ENCODE measurements at places on chromosomes 3 and 15.
A peak's percentile ranks its signal among the peaks of the same experiment; 100 is the strongest.

DNA sequence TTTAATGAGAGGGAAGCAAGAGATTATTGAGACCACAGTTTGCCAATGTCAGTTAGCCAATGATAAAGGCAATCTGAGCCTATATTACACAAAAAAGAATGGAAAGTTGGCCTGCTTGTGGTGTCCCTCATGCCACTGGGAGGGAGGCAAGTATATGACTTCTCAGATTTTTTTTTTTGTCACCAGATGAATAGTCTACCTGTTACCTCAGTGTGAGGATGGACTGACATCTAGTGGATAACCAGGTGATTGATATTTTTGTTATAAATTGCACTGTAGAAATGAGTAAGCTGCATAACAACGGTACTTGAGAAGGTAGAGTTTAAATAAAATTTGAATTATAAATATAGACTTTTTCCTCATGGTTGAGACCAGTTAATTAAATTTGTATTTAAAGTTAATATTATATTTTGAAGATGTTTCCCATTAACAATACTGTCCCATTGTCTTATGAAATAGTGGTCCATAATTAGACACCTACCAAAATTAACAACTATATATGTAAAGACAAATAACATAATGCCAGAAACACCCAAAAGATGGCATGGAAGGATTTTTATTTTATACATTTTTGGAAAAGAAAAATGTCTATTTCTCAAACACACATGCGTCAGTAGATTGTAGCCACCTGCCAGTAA is 237.8 kb upstream of the GADL1 start:
- DNase-seq = no peak

GRCh38 chr15:30954674-30955073 is 36.8 kb downstream of the MTMR10 start:
- no peak for DNase-seq

DNA sequence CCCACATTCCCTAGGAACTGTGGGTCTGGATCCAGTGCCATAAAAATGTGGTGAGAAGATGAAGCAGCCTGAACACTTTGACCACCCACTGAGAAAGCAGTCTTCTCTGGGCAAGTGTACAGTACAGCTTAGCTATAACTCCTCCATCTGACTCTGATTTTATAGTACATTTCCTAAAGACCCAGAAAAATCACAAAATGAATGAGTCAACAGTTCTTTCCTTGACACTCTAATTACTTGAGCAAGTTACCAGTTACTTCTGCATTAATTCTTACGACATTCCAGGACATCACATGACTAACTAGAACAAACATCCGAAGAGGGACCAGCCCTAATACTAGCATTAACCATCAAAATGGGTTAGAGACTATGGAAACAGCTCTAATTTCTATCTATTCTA is 148.1 kb upstream of the PEX5L start:
- no peak for DNase-seq

- no peak for DNase-seq
Observed at GRCh38 chr3:43155464-43156121, 49.7 kb upstream of the POMGNT2 start.

DNA sequence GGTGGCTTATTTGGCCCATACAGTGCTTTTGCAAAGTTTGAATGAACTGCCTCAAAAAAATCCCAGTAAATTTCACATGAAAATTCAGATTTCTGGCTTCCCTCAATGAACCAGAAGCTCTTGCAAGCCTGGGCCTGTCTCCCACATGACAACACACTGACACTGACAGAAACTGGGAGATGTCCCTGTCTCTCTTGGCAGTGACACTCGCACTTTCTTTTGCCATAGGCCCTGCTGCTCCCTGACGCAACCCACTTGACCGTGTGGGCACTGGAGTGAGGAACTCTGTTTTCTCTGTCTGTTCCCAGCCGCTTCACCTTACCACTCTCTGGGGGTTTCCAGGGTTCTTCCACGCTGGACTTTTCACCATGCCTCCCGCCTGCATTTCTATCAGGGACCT is 524.5 kb downstream of the SHQ1 start:
- no peak for DNase-seq

DNA sequence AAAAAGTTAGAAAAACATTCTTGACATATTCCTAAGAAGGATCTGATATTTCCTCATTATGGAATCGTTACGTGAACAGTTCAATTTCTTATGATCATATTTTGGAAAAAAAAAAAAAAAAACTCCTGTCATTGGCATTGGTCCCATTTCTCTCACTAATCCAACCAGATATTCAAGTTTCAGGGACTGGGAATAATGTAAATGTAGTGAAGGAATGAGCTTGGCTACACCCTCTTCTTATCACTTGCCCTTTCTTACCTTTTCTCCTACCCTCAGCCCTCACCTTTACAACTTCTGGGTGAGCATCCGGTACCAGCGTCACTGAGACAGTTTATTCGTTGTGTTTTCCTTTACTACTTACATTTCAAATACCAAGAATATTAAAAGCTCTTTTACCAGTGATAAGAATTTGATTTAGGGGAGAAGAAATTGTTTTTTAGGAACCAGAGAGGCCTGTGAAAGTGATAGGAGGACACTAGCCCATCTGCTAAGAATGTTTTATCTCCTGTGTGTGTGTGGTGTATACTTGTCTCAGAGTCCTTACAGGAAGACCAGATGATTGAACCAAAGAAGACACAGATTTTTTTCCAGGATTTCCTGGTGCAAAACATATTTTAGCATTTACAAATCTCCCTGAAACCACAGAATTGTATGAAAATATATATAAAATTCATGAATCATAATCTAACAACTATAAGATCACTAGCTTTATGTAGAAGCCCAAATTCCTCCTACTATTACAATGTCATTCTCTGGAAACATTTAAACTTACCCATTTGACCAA is 946.7 kb downstream of the ZPLD1 start:
- DNase-seq = no peak

DNA sequence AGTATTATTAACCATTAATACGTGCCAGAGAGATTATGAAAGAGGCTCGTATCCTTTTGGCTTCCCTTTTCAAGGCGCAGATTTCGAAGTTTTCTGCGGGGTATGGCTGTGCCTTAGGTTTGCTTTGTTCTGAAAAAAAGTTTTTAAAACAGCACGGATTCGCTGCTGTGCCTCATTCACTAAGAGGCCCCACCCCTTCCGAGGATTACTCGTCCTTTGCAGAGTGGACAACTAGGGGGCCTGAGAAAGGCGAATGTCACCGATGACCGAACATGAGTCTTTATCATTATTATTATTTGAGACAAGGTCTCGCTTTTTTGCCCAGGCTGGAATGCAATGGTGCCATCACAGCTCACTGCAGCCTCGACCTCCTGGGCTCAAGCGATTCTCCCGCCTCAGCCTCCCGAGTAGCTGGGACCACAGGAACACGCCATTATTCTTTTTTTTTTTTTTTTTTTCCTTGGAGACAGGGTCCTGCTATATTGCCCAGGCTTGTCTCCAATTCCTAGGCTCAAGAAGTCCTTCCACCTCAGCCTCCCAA is 684 bp upstream of the RPS27L start:
- DNase-seq = no peak

GRCh38 chr15:98433856-98434255 is 214.5 kb upstream of the IGF1R start:
- DNase-seq = no peak

- no peak for DNase-seq
Observed at GRCh38 chr15:56723787-56724186, 9.5 kb downstream of the ZNF280D start.

- DNase-seq = no peak
Observed at GRCh38 chr3:33318710-33319380, 41.6 kb downstream of the FBXL2 start.

GRCh38 chr3:141106842-141107241 is 55.7 kb downstream of the SPSB4 start:
- DNase-seq = no peak

DNA sequence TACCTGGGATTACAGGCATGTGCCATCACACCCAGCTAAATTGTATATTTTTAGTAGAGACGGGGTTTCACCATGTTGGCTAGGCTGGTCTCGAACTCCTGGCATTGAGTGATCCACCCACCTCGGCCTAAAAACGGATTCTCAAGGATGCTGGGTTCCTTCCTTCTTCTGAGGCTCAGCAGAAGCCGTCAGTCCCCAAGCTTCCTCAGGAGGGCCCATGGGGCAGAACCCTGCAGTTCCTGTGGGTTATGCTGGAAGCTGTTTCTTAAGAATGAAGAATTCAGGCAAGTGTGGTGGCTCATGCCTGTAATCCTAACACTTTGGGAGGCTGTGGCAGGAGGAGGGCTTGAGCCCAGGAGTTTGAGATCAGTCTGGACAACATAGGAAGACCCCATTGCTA is 29.0 kb upstream of the ZNF710 start:
- DNase-seq = no peak

GRCh38 chr15:50330921-50331320 is 24.1 kb downstream of the GABPB1 start:
- DNase-seq = no peak

DNA sequence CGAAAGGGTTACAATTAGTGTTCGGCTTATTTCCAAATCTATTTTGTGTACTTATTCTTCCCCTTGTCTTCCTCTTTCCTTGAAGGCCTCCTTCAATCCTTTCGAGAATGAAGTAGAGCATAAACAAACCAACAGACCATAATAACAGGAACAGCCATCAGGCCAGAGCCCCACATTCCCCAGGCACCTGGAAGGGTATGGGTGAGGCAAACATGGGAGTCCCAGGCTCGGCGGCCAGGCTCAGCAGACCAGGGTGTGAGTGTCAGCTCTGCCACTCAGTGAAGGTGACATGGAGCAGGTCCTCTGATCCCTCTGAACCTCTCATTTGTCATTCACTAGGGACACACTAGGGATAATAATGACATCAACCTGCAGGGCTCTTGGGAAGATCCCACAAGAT is 13.8 kb downstream of the ALS2CL start:
- DNase-seq = no peak

- DNase-seq = no peak
Observed at GRCh38 chr3:53646723-53647122, 152.3 kb downstream of the CACNA1D start.

DNA sequence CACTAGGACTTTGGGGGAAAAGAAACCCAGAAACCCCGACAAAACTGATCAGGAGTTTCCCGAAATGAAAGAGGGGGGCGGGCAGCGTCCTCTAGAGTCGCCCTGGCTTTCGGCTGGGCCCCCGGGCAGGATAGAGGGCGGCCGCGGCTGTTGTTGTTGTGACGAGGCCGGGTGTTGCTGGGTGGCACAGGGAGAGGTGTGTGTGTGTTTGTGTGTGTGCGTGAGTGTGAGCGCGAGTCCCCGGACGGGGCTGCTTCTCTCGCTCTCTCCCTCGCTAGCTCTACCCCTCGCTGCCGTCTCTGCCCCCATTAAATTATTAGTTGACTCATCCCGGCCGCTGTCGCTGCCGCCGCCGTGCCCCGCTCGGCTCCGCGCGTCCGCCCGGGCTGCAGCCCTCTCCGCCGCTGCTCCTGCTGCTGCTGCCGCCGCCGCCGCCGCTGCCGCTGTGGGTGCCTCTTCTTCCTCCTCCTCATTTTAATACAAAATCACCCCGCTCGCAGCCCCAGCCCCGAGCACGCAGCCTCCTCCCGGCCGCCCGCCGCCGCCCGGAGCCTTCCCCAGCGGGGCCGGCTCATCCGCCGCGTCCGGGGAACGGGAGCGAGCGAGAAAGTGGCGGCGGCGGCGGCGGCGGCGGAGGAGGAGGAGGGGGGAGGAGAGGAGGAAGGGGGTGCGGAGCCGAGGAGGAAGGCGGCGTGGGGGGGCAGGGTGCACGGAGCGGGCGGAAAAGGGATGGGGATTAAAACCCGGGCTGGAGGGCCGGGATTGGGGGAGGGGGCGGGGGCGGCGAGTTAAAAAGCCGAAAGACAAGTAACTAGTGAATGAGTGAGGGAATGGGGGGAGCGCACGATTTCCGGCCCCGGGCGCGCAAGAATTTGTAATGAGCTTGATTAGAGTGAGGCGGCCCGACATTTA is at the start of gene SATB1:
Gene SATB1 (minus strand): TSS at position 611 of the 912 bp plus-strand sequence. CDS start 4,372 bp downstream, outside the sequence.
- no peak for DNase-seq

GRCh38 chr3:11509173-11510000 is 134.3 kb downstream of the VGLL4 start:
- DNase-seq = peak; percentile 76

- DNase-seq = no peak
Observed at GRCh38 chr3:127067116-127067910, 84.4 kb downstream of the PLXNA1 start.

Measured in DMS79 treated with DMSO at 0.1 percent for 48 hours (cell line).